ENCODE measurements at places on chromosomes 11 and 22.

- no peak for DNase-seq
Observed at GRCh38 chr11:1648653-1649420, 19.3 kb downstream of the KRTAP5-5 start.

GRCh38 chr11:115550291-115551059 lies 46.3 kb upstream of the CADM1 start:
- no peak for DNase-seq

DNA sequence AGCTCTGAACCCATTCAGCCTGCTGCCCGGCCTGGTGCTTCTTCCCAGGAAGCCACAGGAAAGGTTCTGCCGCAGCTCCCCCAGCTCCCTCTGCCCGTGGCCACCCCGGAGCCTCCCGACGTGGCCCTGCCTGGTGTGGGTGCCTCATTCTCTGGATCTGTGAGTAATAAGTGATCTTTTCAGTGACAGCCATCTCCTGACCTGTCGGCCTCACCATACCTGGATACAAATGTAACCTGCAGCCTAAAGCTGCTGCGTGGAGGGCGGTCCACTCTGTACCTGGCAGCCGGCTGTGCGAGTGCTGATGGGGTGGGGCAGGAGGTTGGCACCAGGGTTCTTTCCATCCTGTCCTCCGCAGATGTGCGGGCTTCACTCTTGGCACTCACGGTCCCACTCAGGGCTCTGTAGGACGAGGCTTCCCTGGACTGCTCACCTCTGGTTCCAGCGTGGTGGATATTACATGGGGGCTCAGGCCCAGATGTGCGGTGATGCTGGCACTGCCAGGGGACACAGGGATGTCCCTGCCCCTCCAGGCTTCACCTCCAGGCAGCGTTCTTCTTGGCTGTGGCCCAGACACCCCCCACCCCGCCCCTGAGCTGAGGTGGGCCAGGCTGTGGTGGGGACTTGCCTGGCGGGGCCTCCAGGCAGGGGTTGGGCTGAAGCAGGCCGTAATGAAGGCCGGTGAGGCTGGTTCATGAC lies 748.5 kb downstream of the BRD1 start:
- no peak for DNase-seq

GRCh38 chr11:33787076-33787475 lies 12.8 kb upstream of the FBXO3 start:
- no peak for DNase-seq
